ENCODE measurements at places on chromosomes 13 and 19. TPM values are rescaled to one million over a fixed set of nuclear protein-coding genes. Genes with fewer than 3 reads are reported as not detected.
A peak's percentile ranks its signal among the peaks of the same experiment; 100 is the strongest.

DNA sequence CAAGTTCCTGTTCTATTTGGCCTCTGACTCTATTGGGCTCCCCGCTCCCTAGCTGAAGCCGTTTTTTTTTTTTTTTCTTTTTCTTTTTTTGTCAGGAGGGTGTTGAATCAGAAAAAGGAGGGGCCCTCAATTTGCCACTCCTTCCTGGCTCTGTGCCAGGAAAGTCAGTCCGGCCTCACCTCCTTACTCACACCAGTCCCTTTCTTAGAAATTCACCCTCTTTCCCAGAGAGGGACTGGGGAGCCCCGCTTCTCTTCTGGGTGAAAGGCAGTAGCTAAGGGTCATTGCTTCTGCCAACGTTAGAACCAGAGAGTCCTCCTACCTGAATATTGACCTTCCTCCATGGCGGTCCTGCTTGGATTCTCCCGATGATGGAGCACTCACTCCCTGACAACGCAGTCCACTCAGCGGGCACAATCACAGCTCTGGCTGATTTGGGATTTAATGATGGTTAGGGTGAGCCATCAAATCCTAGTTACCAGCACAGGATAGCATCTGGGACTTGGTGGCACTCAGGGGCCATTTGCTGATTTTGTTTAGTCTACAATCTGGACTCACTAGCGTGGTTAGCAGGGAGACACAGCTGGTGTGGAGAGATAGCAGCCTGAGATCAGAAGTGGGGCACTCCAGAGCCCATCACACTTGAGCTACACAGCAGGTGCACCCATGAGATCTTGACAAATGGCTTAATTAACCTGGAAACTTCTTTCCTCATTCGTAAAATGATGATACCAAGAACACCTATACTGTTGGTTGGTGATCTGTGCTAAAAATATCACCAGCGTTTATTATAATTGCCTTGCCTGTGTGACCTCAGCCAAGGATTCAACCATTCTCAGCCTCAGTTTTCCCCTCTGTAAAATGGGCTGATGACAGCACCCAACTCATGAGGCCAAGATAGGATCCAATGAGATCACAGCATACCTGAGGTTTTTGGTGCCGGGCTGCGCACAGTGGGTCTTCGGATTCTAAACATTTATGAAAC, 2.2 kb downstream of the FCER2 start:
- peak; percentile 77 for DNase-seq

DNA sequence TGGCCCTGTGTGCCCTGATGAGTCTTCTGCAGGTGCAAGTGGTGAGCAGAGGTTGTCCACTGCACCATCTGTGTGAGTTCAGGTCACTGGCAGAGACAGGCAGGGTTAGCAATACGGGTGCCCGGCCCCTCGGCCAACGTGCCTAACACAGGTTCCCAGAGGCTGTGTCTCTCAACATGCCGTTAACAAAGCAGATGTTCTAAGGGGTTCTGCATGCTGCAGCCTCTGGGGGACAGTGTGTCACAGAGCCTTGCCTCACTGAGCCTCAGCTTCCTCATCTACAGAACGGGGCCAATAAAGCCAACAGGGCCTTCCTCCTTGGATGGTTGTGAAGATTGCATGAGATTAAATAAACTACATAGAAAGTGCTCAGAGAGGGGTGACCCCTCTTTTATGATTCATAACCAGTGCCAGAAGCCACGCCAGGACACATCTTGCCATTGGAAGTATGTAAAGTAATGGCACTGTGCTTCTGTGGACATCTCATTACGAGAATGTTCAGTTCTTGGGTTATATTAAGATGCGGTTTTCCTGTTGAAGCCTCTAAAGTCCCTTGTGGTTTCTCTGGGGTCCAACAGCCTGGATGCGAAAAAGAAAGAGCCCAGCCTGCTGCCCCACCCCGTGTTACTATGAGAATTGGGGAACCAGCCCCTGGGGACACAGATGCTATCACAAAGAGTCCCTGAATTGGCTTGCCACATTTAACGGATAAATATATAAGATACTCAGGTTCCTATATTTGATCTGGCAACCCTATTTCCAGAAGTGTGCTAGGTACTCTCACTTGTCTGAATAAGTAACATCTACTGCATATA, 11.2 kb upstream of the ARHGEF18 start:
- peak; percentile 58 for DNase-seq

GRCh38 chr19:57031106-57031505, 88.7 kb upstream of the USP29 start:
- DNase-seq: no peak

DNA sequence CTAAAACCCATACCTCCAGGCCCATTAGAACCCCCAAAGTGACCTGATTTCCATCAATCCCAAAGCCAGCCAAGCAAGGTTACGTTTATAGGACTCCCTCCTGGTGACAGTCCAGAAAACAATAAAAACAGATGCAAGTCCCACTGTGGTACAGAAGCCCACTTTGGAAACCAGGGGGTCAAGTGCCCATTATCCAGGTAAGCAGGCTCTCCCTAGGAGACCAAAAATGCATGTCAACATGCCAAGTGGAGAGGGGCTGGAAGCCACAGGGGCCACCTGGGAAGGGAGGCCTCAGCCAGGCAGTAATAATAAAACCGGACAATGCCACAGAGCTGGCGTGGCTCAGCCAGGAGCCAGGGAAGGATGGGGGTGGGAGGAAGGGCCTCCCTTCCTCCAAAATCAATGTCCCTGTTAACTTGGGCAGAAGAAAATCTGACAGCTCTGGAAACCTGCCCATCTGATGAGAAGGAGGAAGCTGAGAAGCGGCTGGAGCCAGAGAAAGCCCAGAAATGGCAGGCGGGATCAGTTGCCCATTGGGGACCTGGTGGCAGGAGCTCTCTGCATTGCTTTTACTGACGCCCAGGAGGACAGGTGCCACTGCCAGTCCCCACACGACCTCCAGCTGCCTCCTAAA, 160.4 kb downstream of the ZIC5 start:
- DNase-seq: no peak

- no peak for DNase-seq
These were observed 43.7 kb downstream of the ZNF333 start for GRCh38 chr19:14733574-14733973.

GRCh38 chr19:36113894-36114720, 568 bp downstream of the POLR2I start:
- peak; percentile 45 for DNase-seq

DNA sequence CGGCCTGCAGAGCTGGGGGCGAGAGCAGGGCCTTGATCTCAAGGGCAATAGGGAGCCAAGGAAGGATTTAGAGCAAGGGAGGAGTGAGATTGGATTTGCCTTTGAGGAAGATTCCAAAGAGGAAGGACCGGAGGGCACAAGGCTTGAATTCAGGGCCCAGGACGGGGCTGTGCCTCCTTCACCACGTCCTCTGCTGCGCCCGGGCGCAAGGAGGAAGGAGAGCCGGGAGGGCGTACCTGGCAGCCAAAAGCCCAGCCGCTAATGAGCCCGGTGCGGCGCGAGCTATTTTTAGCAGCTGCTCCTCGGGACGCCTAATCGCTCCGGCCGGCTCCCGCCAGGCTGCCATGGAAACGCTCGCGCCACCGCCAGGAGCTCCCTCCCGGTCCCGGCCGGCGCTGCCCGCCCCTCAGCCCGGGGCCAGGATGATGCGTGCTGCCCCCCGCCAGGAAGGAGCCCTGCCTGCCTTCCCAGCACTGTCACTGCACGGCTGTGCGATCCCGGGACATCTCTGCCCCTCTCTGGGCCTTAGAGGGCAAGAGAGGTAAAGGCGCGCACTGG, 31.3 kb downstream of the TINCR start:
- no peak for DNase-seq

DNA sequence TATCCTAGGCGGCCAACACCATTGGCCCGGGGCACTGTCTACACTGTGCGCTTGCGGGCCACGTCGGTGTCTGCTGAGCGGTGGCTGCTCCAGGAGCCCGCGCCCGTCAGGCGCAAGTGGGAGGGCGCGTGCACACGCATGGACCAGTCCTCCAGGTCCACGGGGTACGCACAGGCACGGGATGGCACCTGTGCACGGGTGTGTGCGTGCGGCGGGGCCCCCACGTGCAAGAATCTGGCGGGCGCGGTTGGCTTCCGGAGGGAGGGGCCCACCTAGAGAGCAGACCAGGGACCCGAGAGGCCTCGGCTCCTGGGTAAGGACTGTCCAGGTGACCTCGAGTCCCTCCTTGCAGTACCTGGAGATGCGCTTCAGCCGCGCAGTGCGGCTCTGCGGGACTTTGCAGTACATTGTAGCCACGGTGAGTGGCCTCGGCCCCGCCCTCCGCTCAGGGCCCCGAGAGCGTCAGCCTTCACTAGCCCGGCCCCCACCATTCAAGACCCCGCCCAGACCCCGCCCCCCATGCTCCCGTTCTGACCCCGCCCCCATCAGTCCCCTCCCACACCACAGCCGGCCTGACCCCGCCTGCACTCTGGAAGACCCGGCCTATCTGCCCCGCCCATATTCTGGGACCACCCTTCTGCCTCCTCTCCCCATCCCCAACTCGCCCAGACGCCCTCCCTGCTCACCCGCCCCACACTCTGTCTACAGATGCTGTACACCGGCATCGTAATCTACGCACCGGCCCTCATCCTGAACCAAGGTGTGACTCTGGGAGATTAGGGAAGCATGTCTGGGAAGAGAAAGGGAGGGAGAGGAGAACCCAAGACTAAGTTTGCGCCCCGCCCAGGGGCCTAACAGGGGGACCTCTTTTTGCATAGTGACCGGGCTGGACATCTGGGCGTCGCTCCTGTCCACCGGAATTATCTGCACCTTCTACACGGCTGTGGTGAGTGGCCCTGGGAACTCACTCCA, 2.3 kb downstream of the SLC5A5 start:
- peak; percentile 77 for DNase-seq

NLRP5 gene
- total RNA-seq: not detected

PNMA8B gene
- total RNA-seq: 0.52 TPM

PSG1 gene
- not detected for total RNA-seq

IZUMO2 gene
- total RNA-seq: not detected

KIR2DL3 gene
- not detected for total RNA-seq
